Activated CD4-positive, alpha-beta memory T cell treated with anti-CD3 and anti-CD28 coated beads for 36 hours (primary cell): ENCODE measurements at places on chromosomes 7 and 10.
A peak's percentile ranks its signal among the peaks of the same experiment; 100 is the strongest.

- DNase-seq, result peak; percentile 47
These were observed 48.2 kb downstream of the COL26A1 start for GRCh38 chr7:101410743-101411507.

DNA sequence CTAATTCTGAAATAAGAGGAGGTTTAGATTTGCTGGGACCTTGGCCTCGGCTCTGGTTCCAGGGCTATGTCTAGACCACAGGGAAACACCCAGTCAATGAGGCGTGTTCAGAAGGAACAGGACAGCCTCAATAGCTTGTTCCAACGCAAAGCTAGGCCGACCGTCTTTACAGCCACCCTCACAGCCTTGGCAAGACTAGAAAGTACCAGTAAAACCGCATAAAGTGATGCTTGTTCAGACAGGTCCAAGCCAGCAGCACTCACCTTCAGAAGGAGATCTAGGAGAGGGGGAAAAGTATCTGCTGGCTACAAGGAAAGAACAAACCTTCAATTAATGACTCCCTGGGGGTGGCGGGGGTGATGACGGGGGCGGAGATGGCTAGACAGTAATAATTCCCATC, 50.1 kb upstream of the LMTK2 start:
- DNase-seq, result no peak

DNA sequence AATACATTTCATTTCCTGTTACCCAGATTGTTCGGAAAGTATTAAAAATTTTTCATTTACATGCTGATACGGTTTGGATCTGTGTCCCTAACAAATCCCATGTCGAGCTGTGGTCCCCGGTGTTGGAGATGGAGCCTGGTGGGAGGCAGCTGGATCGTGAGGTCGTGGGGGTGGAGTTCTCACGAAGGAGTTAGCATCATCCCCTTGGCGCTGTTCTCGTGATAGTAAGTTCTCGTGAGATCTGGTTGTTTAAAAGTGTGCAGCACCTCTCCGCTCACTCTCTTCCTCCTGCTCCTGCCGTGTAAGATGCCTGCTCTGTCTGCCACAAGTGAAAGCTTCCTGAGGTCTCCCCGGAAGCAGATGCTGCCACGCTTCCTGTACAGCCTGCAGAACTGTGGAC, 30.9 kb downstream of the PLEKHS1 start:
- DNase-seq, result no peak

- DNase-seq, result no peak
These were observed 185.3 kb upstream of the GPR26 start for GRCh38 chr10:123480845-123481244.

DNA sequence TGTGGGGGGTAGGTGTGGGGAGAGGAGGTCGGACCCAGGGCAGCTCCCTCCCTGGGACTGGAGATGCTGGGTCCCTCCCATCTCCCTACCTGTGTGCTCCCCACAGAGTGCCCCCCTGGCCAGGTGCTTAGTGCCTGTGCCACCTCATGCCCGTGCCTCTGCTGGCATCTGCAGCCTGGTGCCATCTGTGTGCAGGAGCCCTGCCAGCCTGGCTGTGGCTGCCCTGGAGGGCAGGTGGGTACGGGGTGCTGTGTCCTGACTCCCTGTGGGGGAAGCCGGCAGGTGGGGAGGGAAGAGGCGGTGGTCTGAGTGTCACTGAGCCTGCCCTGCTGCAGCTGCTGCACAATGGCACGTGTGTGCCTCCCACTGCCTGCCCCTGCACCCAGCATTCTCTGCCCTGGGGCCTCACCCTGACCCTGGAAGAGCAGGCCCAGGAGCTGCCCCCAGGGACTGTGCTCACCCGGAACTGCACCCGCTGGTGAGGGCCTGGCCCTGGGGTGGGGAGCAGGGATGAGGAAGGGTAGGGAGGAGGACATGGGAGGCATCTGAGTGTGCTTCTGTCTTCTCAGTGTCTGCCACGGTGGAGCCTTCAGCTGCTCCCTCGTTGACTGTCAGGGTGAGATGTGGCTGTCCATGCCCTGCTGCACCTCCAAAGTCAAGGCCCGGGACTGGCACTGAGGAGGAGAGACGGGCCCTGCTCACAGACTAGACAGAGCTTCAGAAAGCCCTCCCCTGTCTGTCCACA, 11.7 kb upstream of the ZNF862 start:
- DNase-seq, result no peak

DNA sequence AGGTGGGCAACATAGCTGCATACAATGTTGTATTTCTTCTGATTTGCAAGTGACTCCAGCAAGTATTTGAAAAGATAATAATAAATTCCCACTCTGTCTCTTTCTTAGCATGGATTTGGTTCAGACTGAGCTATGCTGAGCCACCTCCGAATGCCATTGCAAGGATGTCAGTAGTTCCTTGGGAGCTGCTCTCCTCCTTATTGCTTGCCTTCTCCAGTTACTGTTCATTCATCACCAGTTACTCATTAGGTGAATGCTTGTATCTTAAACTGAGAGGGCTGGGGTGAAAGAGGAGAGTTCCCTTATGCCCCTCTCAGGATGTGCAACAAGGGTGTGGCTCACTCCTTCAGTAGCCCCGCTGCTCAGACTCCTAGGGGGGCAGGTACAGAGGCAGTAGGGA, 78.4 kb upstream of the PRKAR2B start:
- no peak for DNase-seq

DNA sequence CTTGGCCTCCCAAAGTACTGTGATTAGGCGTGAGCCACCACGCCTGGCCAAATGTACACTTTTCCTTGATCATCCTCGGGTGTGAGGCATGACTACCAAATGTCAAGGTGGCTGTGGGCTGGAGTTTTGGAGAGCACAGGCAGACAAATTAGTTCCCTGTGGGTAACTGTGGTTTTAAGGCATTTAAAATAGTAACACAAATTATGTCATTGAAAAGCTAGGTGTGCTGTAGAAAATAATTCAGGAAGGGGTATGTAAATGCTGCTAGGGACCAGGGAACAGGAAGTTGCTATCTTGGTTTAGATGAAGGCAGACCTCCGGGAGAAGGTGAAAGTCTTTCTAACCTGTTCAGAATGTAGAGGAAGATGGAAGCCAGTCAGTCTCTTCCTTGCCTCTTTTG, 9.9 kb downstream of the GLRX3 start:
- DNase-seq, result no peak

DNA sequence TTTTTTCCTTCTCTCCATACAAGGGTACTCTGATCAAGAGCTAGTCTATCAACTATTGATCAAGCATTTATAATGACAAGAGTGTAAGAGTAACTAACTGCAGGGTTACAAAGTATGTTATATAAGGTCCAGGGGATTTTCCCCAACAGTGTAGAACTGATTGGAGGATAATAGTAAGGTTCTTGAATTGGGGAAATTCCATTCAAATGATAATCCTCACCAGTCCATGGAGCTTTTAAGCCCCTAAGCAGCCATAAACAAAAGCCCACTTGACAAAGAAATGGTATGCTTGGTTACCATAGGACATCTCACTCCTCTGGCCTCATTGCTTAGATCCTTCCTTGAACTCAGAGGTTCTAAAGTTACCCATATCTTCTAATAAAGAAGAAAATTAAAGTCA, 8.2 kb downstream of the YME1L1 start:
- no peak for DNase-seq

DNA sequence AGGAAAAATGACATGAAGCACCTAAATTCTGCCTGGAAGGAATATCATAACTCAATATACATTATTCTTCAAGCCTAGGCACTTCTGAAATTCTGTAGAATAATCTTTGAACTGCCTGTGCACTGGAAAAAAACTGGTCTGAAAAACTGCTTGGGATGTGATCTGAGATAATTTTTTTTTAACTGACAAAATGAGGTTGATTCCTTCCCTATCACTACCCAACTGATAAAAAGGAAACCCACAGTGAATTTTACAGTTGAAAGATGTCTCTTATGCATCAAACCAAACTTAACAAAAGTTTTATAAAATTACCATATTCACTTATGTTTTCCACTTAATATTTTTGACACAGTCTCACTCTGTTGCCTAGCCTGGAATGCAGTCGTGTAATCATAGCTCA, 67.2 kb upstream of the FAM133B start:
- no peak for DNase-seq

- DNase-seq, result peak; percentile 74
These were observed 5.7 kb downstream of the BLVRA start for GRCh38 chr7:43764039-43764761.

DNA sequence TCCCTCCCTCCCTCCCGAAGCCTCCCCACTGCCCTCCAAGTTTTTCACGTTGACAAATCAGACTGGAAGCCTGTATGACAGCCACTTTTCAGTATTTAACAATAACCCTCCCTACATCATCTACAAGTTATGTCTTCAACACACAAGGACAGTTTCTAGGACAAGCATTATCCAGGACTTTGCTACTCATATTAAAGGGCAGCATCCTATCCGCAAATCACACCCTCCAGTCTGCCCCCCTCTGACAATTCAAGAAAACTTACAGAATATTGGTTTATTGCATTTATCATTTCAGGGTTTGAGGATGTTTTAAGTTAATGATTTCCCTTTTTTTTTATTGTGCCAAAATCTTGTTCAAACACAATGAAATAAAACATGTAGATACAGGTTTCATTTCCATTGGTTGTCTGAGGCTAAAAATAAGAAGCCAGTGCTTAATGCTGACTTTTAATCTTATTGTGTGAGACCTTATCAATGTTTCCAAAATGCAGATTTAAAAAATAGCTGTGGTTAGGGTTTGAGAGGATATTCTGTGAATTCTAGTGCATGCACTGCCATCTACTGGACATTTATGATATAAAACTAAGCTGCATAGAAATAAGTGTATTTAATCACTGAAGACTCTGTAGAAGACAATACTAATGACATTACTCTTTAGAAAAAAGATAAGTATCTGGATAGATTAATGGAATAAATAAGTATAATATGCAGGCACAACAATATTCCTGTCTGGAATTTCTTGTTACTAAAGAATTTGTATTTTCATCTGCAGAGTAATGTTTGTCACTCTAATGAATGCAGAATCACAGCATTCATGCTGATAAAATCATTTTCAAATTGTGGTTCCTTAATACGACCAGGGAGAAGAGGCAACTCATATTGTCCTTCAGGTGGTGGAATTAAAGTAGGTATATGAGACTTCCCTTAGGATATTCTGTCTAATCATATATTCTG, 64.1 kb downstream of the CAV1 start:
- no peak for DNase-seq

DNA sequence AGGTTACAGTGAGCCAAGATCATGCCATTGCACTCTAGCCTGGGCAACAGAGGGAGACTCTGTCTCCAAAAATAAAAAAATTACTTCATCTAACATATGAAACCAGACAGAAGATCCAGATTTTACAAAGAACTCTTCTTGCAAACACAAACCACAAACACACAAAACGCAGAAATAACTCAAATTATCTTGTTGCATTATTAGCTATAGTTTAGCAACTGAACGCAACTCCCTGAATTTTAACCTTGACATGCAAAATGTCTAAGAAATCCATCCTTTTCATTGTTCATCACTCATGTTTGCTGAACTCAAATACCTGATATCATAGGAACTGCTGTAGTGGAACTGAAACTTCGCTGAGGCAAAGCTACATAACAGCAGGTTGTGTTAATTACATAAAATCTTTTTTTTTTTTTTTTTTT, 64.1 kb downstream of the MICU1 start:
- DNase-seq, result no peak

DNA sequence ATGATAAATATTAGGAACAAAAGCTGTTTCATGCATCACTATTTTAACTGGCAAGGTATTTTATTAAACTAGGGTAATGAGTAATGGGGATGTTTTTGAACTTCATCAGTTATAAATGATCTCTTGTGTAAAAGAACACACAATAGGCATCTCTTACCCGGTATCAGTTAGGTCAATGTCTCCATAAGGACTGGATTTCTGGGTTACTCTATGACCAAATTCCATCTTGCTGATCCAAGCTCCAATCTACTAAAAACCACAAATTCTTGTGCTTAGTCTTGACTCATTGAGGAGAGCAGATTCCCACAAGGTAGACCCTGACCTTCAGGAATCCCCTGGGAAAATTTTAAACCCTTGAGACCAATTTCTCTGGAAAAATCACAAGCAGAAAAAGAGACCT, 1167.7 kb downstream of the XPNPEP1 start:
- DNase-seq, result no peak

DNA sequence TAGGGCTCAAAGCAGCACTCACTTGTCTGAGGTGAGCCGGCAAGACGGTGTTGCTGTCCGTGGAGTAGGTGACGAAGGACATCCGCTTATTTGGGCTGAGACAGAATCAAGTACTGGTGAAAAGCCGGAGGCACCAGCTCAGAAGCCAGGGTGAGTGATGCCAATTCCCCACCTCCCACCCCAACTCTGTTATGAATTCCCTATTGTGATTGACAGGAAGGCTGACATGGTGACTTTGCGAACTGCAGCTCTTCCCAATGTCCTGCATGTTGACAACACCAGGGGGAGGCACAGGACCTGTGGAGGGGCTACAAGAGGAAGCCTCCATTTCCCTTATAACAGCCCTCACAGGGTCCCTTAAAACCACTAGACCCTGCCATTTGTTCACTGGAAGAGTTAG, 52.3 kb upstream of the MSMB start:
- no peak for DNase-seq

- no peak for DNase-seq
These were observed 23.3 kb upstream of the ZNF273 start for GRCh38 chr7:64879800-64880199.

GRCh38 chr7:84218681-84219080, 24.1 kb upstream of the SEMA3A start:
- no peak for DNase-seq

DNA sequence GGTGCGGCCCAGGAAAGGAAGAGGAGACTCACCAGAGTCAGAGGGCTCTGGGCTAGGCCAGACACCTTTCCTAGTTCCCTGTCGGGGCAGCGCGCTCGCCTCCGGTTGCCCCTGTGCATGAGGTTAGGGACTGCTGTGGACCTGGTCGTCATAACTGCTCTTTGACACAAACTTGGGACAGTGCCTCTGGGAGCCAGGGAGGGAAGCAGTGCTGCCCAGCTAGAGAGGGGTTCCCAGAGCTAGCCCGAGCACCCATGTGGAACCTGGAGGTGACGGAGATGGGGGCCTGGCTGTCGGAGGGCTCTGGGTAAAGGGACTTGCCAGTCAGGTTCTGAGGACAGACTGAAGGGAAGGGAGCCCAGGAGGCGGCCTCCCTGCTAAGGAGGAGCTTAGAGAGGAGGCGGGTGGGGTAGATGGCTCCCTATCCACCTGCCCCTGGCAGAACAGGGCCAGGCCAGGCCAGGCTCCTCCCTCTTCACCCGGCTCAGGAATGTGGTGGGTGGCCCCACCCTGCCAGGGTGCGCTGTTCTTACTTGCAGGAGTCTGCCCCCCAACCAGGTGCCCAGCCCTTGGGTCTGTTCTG, 29.7 kb downstream of the AGAP3 start:
- DNase-seq, result peak; percentile 20

GRCh38 chr7:4200546-4201094, 481.5 kb upstream of the FOXK1 start:
- no peak for DNase-seq
